NCI-H1417 (cell line): ENCODE measurements at places on chromosomes 4 and X.

DNA sequence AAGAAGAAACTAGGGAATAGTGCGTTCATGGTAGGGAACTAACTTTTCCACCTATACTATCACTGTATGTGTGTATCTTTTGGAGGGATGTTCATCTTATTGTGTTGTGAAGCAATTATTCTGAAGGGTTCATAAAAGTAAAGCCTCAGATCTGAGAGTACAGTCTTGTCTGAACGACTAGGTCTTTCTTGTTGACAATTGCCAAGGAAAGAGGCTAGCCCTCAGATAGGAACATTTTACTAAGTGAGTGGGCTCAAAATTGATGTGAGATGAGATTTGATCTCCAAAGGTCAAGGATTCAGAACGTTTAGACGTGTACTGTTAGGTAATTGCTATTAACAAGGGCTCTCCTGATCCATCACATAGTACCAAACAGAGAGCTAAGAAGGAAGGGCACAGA is 15.2 kb upstream of the CNOT6L start:
- DNase-seq = no peak

GRCh38 chrX:68511255-68511654 is 12.4 kb downstream of the YIPF6 start:
- peak; percentile 68 for DNase-seq

DNA sequence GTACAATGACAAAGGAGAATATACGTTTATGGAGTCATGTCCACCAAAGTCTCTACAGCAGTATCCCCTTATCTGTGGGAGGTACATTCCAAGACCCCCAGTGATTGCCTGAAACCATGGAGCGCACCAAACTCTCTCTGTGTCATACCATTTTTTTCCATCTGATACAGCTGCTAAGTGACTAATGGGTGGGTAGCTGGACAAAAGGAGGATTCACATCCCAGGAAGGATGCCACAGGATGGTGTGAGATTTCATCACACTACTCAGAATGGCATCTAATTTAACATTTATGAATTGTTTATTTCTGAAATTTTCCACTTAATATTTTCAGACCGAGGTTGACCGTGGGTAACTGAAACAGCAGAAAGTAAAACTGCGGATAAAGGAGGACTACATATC is 49.8 kb upstream of the AGA start:
- no peak for DNase-seq

DNA sequence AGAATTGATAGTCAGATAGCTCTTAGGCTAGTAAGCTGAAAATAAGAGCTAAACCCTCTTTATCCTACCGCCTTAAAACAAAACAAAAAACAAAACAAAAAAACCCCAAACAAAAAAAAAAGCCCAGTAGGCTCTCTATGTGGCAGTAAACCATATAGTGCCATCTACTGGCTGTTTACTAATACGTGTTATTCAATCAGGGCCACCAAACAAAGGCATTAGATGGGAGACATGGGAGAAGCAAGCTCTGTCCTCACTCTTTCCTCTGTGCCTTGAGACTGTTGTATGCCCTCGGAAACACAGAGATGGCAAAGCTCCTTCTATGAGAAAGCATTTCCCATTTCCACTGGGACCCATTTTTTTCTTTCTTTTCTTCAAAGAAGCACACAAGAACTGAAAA is 148.8 kb upstream of the MID1 start:
- peak; percentile 90 for DNase-seq

- DNase-seq = no peak
Measured at GRCh38 chr4:113437129-113437528, 324.4 kb downstream of the CAMK2D start.
